ENCODE measurements at places on chromosomes 16 and 17.
A peak's percentile ranks its signal among the peaks of the same experiment; 100 is the strongest.

DNA sequence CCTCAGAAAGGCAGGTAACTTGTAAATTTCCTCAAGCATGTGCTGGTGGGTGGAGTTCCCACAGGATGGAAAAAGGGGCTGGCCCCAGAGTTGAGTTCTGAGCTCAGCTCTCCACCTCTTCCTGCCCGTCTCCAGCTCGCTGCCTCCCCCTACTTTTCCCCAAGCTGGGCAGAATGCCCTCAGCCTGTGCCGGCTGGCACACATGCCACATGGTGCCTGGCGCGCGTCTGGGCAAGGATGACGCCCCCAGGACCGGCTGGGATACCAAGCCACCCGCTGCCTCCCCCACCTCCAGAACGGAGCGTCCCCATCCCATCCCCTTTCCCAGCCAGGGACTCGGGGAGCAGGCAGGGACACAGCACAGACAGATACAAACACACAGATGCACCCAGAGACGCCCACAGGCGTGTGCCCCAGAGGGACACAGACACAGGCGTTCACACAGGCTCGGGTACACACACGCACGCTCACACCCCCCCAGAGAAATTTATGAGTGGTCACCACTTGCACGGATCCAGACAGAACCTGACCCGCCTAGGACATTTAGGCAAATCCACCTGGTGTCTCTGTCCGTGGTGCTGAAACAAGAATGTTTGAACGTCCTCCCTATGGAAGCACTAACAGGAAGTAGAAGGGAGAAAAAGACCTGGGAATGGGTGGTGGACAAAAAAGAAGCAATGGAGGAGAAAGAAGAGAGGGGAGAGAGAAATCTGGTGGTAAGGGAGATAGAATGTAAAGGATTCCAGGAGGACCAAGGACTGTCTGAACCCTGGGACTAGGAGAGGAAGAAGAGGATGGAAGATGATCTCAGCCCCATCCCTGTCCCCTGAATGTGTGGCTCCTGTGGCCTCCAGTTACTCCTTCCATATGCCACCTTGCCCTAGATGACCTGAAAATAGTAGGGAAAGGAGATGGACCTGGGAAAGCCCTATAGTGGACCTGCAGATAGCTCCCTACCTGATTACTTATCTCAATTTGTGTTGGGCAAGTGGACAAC lies 15.5 kb downstream of the NEUROD2 start:
- DNase-seq, result no peak

- DNase-seq, result no peak
Measured at GRCh38 chr16:85436636-85437165, 176.4 kb upstream of the GSE1 start.

DNA sequence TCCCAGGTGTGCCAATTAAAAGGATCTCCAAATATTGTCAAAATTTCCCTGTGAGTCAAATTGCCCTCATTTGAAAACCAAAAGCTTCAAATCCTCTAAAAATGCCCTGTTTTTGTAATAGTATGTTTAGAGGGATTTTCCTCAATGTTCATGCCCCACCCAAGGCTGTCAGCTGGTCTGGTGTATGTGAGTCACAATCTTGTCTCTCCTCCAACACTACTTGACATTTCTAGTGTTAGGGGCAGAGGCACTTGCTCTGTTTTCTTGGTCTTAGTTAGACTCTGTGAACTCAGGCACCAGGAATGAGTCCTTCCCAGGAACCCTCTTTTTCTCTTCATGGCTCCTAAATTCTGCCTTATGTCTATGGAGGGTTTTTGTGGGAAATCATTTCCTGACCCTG lies 634.8 kb downstream of the KCNJ2 start:
- DNase-seq, result no peak

DNA sequence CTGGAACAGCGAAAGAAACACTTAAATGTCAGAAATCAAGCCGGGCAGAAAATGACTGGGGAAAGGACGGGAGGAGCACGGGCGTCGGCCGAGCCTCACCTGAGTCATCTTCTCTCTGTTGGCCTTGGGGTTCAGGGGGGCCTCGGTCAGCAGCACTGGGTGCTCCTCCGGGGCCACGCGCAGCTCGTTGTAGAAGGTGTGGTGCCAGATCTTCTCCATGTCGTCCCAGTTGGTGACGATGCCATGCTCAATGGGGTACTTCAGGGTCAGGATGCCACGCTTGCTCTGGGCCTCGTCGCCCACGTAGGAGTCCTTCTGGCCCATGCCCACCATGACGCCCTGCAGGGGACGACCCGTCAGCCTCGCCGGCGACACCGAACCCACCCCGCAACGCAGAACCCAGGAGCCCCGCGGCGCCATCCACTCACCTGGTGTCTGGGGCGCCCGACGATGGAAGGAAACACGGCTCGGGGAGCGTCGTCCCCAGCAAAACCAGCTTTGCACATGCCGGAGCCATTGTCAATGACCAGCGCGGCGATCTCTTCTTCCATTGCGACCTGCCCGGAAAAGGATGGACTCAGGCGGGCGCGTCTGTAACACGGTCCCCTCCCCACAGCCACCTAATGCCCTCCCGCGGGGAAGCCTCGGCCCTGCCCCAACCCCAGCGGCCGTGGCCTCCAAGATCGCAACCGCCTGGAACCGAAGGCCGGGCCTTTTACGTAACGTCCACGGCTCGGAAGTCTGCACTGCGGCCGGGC lies 616 bp downstream of the ACTG1 start:
- DNase-seq, result peak; percentile 43

- DNase-seq, result no peak
Measured at GRCh38 chr17:13044572-13045065, 26.8 kb upstream of the ELAC2 start.

GRCh38 chr17:82449131-82449882 lies 1.2 kb downstream of the CYBC1 start:
- DNase-seq, result no peak

DNA sequence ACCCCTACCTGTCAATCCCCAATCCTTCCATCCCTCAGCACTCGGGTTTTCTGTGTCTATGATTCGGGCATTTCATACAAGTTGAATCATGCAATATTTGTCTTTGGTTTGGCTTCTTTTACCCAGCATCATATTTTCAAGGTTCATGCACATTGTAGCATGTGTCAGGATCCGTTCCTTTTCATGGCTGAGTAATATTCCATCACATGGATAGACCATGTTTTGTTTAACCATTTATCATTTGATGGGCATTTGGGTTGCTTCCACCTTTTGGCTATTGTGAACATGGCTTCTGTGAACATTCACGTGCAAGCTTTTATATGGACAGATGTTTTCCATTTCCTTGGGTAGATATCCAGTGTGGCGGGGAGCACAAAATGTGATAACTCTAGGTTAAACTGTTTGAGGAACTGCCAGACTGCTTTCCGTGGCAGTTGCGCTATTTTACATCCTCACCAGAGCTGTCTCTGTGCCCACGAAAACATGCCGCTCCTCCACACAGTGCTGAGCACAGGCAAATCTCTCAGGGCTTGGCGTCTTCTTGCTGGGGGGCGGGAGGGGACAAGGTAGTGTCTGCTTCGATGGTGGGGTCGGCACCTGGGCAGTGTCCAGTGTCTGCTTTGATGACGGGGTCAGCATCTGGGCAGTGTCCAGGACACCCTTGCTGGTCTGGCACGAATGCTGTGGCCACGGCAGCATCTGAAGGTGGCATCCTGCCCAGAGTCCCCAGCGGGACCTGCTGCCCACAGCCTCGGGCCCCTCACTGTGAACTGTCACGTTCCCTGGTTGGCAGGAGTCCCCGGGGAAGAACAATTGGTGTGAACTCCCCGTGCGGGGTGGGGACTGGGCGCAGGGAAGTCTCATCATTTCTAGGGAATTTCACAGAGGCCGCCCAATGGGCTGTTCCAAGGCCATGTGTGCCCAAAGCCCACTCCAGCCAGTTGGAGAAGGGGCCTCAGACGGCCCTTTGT lies 32.4 kb upstream of the JPH3 start:
- no peak for DNase-seq

GRCh38 chr17:71764505-71764904 lies 356.3 kb upstream of the SOX9 start:
- no peak for DNase-seq

DNA sequence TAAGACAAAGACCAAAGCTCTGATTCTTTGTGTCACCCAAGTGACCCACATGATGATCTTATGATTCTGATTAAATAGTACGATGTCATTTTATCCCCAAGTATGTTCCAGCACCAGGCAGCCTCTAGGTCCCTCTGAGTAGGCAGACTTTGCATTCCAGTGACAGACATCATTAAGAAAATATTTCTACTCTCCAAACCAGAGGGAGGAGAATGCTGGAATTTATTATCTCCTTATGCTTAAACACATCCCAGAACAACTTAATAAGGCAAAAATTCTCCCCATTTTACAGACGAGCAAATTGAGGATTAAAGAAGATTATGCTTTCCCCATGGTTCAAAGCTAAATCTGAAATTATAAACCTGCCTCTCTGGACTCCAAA lies 192.8 kb upstream of the CDH11 start:
- peak; percentile 61 for DNase-seq

- no peak for DNase-seq
Measured at GRCh38 chr16:6857575-6857974, 475.1 kb upstream of the RBFOX1 start.

Measured in HFFc6 (cell line).